Trophoblast cell (in vitro differentiated cells and primary cell): ENCODE measurements at places on chromosomes 5 and 9.

DNA sequence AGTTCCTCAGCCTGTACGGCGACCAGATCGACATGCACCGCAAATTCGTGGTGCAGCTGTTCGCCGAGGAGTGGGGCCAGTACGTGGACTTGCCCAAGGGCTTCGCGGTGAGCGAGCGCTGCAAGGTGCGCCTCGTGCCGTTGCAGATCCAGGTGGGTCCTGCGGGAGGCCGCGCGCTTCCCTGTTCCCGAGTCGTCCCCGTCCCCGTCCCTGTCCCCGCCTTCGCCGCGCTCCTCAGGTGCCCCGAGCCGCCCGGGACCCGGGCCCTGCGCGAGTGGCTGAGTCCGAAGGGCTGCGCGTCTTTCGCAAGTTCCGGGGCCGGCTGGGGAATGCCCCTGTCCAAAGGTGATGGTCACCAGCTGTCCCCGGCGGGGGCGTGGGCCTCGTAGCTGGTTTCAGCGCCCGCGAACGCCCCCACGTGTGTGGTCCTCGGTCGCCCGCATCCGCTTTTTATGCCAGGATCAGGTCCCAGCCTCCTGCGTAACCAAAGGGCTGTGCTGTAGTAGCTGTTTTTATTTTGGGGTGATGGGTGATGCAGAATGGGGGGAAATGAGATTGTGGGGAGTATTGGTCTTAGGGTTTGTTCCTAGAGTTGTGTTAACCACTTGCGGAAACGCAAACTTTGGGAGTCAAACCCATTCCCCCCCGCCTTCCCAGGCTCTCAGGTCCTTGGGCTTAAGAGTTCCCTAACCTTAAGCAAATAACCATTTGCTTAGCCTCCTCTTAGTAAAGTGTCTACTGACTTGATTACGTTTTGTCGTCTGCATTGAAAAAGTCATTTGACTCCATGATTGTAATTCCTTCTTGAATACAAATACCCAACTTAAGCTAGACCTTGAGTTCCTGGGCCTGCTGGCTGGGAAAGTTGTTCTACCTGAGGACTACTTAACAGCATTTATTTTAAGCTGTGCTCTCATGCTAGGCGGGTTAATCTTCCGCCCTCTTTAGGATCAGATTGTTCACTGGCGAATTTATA lies 663 bp downstream of the ISOC1 start:
- peak; percentile 83 for DNase-seq

DNA sequence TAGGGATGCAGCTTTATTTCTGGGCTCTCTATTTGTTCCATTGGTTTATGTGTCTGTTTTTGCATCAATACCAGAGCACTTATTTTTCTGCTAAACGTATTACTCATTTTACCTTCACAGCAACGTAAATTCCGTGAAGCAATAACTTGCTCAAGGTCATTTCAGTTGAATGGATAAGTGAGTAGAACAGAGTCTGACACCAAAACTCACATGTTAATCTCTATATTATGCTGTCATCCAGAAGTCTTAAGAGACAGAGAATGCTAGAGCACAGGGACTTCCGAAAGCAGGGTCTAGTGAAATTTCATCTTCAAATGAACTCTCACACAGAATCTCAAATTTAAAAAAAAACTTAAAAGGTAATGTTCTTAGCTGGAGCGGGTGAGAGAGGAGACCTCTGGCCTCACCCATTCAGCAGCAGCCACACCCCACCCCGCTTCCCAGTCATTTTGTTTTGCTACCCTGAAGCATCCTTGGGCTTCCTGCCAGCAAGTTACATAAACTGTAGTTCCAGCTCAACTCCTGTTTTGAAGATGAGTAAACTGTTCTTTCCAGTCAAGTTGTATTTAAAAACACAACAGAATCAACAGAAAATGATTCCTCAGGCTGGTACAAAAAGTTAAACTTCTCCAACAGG lies 69.3 kb downstream of the TRIM36 start:
- no peak for DNase-seq

DNA sequence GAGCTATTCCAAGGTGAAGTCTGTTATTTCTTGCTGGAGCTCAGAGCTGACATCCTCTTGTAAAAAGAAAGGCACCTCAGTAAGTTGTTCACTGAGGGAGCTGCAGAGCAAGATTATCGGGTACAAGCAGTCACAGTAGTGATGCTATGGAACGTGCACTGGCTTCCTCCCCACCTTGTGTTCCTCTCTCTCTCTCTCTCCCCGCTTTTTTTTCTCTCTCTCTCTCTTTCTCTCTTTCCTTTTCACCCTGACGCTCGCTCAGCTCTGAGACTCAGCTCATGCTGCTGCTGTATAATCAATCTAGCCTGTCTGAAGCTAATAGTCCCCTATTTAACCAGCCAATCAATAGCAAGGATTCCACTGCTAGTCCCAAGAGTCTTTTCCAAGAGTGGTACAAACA lies 587.6 kb upstream of the CDH18 start:
- DNase-seq: no peak

- no peak for DNase-seq
These were observed 72.4 kb downstream of the CDH12 start for GRCh38 chr5:22780756-22781155.

GRCh38 chr9:114311571-114312512 lies 11.1 kb upstream of the ORM1 start:
- DNase-seq: no peak

GRCh38 chr5:135576075-135576599 lies 2.7 kb downstream of the CXCL14 start:
- DNase-seq: peak; percentile 26

GRCh38 chr5:31701642-31702299 lies 62.8 kb downstream of the PDZD2 start:
- DNase-seq: no peak

- no peak for DNase-seq
These were observed 35.0 kb downstream of the PRRT1B start for GRCh38 chr9:131580358-131580757.

GRCh38 chr5:76252437-76252836 lies 150.6 kb upstream of the IQGAP2 start:
- DNase-seq: no peak

- no peak for DNase-seq
These were observed 32.2 kb downstream of the STXBP1 start for GRCh38 chr9:127644146-127644827.

GRCh38 chr5:22598796-22599195 lies 254.3 kb downstream of the CDH12 start:
- DNase-seq: no peak

- DNase-seq: no peak
These were observed 126.4 kb downstream of the GAPVD1 start for GRCh38 chr9:125387861-125388524.

DNA sequence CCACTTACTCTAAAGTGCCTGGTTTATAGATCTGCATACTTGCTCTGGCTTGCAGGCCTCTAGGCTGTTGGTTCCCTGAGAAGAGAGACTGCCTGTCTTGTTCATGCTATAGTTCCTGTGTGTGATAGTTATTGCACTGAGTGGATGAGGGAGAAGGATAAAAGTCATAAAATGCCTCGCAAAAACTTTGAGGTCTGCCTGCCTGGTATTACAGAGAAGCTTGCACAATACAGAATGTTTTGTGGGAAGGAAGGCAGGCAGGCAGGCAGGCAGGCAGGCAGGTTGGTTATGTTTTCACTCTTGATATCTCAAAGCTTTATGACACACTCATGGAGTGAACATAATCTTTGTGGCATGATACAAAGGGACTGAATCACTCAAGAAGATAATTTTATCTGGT lies 287.1 kb downstream of the SLIT3 start:
- no peak for DNase-seq

DNA sequence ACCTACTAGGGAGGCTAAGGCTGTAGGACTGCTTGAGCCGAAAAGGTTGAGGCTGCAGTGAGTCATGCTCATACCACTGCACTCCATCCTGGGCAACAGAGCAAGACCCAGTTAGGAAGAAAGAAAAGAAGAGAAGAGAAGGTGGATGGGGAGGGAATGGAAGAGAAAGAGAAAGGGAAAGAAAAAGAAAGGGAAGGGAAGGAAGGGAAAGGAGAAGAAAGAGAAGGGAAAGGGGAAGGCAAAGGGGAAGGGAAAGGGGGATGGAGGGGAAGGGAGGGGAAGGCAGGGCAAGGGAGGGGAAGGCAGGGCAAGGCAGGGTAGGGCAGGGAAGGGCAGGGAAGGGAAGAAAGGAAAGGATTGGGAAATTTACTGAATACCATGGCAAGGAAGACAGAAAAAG lies 157.0 kb downstream of the ACTL7B start:
- DNase-seq: peak; percentile 13

DNA sequence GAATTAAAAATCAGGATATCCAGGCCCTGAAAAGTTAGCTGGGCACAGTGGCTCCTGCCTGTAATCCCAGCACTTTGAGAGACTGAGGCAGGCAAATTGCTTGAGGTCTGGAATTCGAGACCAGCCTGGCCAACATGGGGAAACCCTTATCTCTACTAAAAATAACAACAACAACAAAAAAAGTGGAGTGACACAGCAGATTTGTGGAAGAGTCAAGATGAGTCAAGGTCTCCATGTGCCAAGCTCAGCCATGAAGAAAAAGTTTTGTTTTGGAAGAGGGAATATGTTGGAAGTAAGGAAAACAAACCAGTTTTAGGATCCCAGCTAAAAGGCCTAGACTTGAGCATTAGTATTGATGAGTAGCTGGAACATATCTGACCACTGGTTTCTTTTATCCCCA lies 14.7 kb downstream of the LRRC70 start:
- DNase-seq: no peak

GRCh38 chr5:63554191-63554590 lies 408.1 kb downstream of the HTR1A start:
- no peak for DNase-seq

DNA sequence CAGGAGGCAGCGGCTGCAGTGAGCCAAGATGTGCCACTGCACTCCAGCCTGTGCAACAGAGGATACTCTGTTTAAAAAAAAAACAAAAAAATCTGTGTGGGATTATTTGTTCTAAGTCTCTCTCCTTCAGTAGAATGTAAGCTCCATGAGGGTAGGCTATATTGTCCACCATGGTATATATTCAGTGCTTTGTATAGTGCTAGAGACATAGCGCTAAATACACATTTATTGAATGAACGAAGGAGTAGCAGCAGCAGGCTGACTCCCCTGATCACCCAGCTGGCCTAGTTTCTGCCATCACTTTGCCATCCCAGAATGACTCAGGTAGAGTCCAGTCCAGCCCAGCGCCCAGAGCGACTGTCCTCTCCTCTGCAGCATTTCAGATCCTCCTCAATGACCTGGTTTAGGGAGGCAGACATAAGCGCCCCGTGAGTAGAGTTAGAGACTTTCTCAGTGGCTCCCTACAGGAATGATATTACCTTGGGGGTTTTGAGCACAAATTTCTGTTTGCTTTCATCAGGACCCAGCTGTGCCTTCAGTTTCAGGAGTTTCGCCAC lies 716 bp downstream of the HARS1 start:
- no peak for DNase-seq

GRCh38 chr5:142894749-142895148 lies 124.6 kb downstream of the ARHGAP26 start:
- DNase-seq: no peak

GRCh38 chr5:131671409-131671808 lies 36.4 kb upstream of the RAPGEF6 start:
- no peak for DNase-seq

- DNase-seq: no peak
These were observed 438.0 kb upstream of the MPDZ start for GRCh38 chr9:13717322-13718054.

GRCh38 chr9:14107495-14107894 lies 206.4 kb downstream of the NFIB start:
- DNase-seq: no peak

GRCh38 chr5:569358-569867 lies 42.7 kb upstream of the CEP72 start:
- no peak for DNase-seq

GRCh38 chr9:85178474-85178873 lies 508.9 kb downstream of the NTRK2 start:
- DNase-seq: no peak

DNA sequence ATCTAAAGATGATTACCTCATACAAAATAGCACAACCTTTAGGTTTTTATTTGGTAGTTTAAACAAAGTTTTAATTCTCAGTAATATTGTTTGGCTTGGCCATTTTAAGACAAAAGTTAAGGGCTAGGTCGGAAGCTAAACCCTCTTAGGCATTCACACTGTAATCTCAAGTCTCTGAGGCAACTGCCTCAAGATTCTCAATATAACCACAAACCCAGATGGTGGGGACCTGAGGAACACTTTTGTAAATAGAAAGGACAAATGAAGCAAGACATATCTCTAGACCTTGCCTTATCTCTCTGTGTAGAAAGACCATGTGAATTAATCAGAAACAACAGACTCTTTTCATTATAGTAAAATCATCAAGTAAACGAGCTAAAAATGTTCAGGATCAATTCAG lies 500.2 kb upstream of the CDH6 start:
- DNase-seq: no peak

GRCh38 chr9:135581636-135582426 lies 20.3 kb downstream of the PAEP start:
- no peak for DNase-seq

DNA sequence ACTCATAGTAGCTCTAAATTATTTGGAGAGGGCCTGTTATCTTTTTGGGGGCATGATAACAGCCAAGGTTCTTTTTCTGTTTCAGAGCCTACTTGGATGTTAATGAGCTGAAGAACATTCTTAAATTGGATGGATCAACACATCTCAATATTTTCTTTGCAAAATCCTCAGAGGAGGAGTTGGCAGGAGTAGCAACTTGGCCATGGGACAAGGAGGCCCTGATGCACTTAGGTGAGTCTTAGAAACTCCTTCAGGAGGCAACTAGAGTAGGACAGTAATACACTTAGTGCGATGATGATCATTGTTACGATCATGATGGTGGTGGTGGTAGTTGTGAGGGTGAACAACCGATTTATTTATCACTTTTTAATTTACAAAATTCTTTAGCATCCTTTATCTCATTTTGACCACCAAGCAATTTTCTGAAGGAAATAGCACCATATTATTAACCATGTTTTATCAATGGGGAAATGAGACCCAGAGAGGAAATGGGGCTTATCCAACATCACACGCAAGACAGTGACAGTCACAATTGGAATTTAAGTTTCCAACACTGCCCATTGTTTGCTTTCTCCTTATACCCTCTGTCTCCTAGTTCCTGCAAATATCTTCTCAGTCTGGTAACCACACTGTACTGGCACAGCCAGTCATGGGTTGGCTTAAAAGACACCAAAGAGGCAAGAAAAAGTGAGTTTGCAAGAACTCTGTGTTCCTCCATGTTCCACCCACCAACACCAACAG lies 54.0 kb downstream of the PAPPA start:
- no peak for DNase-seq

DNA sequence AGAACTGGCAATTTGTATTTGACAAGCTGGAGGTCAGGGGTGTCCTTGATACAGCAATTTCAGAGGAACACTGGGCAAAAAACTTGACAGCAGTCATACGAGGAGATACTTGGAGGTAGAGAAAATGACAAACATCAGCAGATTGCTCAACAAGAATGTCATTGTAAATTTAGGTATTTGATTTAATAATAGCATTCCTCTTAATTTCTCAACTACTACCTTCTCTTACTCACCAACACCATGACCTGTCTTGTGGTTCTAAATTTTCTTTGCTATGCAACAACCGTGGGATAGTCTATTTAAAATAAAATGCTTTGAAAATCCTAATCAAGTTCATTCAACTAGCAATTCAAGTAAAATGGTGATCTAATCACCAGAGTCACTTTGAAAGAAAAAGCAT lies 128.4 kb downstream of the DNAH5 start:
- no peak for DNase-seq
